ENCODE measurements at places on chromosomes 4 and X. TPM values are rescaled to one million over a fixed set of nuclear protein-coding genes. Genes with fewer than 3 reads are reported as not detected.

LAGE3 gene
- 82.5 TPM for total RNA-seq

TBX22 gene
- not detected for total RNA-seq

CCKAR gene
- total RNA-seq = not detected

IGSF1 gene
- total RNA-seq = 0.48 TPM

ETFDH gene
- total RNA-seq = 21.0 TPM

TAF7L gene
- total RNA-seq = 0.24 TPM

MAGIX gene
- total RNA-seq = 2.0 TPM

FAAH2 gene
- total RNA-seq = 8.2 TPM

SLITRK4 gene
- not detected for total RNA-seq

DNA sequence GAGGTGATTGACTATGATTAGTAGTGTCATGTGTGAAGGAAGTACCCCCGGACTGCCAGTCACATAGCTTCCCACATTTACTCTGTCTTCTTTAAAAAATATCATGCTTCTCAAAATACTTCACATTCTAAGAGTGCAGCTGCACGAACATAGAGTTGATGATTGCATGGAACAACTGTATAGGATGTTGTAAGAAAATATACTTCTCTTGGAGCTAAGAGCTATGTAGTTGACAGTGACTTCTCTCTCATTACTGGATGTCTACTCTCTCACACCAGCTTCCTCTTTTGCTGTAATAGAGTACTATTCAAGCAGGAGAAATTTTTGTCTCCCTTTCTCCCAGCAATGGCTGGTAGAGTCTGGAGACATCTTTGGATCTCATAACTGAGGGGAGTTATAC is 99.4 kb upstream of the PUDP start:
- H3K27ac ChIP-seq = no peak overlapping the region
- H3K36me3 ChIP-seq = no peaks in the 10 kb centered on the region
- no peak overlapping the region for H3K4me3 ChIP-seq

DNA sequence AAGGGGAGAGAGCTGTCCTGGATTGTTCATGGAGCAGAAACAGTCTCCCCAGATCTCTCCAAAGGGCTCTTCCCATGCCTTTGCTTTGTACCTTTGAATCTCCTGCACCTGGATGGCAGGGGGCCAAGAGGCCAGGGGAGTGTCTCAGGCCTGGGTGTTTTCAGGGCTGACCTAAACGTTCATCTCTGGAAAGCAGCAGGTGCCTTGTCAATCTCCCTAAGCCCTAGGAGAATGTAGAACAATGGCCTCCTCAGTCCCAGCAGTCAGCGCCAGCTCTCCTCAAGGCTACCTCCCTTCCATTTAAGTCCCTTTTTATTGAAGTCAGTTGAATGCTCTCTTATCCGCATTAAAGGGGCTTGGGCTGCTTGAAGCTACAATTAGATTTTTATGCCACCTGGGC is 31.2 kb upstream of the NSUN7 start:
- no peaks in the 10 kb centered on the region for H3K36me3 ChIP-seq
- 0 out of 2 replicates have a peak overlapping the region, but pooled peaks have one; percentile 8 for H3K4me3 ChIP-seq
- peaks cover 58% of the 10 kb centered on the region for H3K4me1 ChIP-seq
- no peaks in the 10 kb centered on the region for H3K27me3 ChIP-seq
- peak overlapping the region; percentile 66 for H3K27ac ChIP-seq
- peak; percentile 76 for DNase-seq

DNA sequence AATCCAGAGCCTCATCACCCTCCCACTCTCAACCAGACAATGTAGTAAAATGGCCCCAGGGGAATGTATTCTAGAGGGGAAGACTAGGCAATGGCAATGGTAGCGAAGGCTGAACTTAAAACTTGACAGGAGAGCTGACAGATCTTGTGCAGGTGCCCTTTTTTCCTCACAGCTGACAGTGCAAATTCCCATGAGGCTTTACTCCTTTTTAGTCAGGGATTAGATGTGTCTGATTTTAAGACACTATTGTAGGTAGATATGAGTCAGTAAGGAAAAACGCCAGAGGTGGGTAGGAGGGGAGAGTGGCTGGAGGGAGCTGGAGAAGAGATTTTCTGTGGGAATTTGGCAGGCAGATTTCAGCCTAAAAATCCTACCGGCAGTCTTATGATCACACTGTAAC is 10.7 kb downstream of the CAPN6 start:
- no peak for DNase-seq
- no peak overlapping the region for H3K4me3 ChIP-seq
- H3K27ac ChIP-seq = no peak overlapping the region
- H3K4me1 ChIP-seq = no peaks in the 10 kb centered on the region

- no peaks in the 10 kb centered on the region for H3K27me3 ChIP-seq
- H3K4me1 ChIP-seq = no peaks in the 10 kb centered on the region
- no peak overlapping the region for H3K4me3 ChIP-seq
- H3K27ac ChIP-seq = no peak overlapping the region
- DNase-seq = no peak
- no peaks in the 10 kb centered on the region for H3K36me3 ChIP-seq
These were observed 936.6 kb upstream of the EPHA5 start for GRCh38 chr4:66606908-66607307.

GRCh38 chrX:15334561-15334960 is 762 bp downstream of the PIGA start:
- H3K36me3 ChIP-seq = no peaks in the 10 kb centered on the region
- no peaks in the 10 kb centered on the region for H3K27me3 ChIP-seq
- peak overlapping the region; percentile 89 for H3K27ac ChIP-seq
- DNase-seq = peak; percentile 80
- peaks cover 13% of the 10 kb centered on the region for H3K4me1 ChIP-seq

- no peaks in the 10 kb centered on the region for H3K4me1 ChIP-seq
- no peaks in the 10 kb centered on the region for H3K27me3 ChIP-seq
- no peaks in the 10 kb centered on the region for H3K36me3 ChIP-seq
- H3K4me3 ChIP-seq = no peak overlapping the region
- no peak for DNase-seq
These were observed 114.4 kb downstream of the PSAPL1 start for GRCh38 chr4:7320206-7320797.

GRCh38 chrX:129347291-129347690 is 176.0 kb downstream of the SMARCA1 start:
- H3K4me3 ChIP-seq = no peak overlapping the region
- no peak overlapping the region for H3K27ac ChIP-seq
- DNase-seq = no peak
- no peaks in the 10 kb centered on the region for H3K4me1 ChIP-seq
- no peaks in the 10 kb centered on the region for H3K36me3 ChIP-seq

GRCh38 chr4:72991873-72992272 is 77.6 kb downstream of the COX18 start:
- H3K27ac ChIP-seq = no peak overlapping the region
- no peaks in the 10 kb centered on the region for H3K36me3 ChIP-seq
- H3K4me3 ChIP-seq = no peak overlapping the region
- H3K27me3 ChIP-seq = no peaks in the 10 kb centered on the region
- no peaks in the 10 kb centered on the region for H3K4me1 ChIP-seq

DNA sequence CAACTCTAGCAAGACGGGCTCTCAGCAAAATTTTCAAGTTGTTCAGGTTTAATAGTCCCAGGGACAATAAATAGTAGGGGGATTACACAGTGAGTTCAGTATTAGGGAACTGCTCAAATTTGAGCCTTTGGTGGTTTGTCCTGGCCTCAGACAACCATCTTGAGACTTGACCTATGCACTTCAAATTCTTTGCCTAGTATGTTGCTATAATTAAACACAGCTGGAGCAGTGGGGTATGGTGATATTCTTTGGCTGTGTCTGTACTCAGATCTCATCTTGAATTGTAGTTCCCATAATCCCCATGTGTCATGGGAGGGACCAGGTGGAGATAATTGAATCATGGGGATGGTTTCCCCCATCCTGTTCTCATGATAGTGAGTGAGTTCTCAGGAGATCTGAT is 43.3 kb upstream of the TEX13A start:
- H3K27ac ChIP-seq = no peak overlapping the region
- no peak overlapping the region for H3K4me3 ChIP-seq
- no peaks in the 10 kb centered on the region for H3K36me3 ChIP-seq
- H3K4me1 ChIP-seq = peaks cover 8% of the 10 kb centered on the region

GRCh38 chr4:51884606-51885005 is 41.7 kb downstream of the DCUN1D4 start:
- no peaks in the 10 kb centered on the region for H3K4me1 ChIP-seq
- H3K4me3 ChIP-seq = no peak overlapping the region
- no peak overlapping the region for H3K27ac ChIP-seq
- no peaks in the 10 kb centered on the region for H3K36me3 ChIP-seq
- no peak for DNase-seq
- H3K27me3 ChIP-seq = no peaks in the 10 kb centered on the region

DNA sequence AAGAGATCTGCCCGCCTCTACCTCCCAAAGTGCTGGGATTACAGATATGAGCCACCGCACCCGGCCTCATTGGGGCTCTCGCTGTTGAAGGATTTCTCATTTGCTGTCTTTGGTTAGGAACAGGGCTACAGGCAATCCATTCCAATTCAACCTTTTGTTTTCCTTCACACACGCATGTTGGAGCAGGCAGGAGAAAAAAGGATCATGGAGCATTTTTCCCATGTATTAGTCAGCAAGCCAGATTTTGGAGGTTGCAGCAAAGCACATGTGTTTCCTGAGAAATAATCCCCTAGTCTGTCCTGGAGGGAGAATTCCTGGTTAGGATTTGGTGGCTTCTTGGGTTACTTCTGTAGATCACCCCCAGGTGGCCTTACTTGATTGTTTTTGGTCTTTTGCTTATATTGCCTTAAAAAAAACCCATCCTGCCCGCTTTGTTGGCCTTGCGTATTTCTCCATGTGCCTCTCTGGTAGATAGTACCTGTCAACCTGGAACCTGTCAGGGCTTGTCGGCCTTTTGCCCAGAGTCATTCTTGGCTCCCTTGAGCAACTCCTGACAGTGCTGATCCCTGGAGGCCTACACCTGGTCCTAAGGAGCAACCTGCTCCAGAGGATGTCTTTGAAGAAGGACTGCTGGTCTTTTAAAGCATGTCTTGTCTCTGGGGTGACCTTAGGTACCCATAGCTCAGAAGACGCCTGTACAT is 82.4 kb upstream of the CLCN4 start:
- H3K27me3 ChIP-seq = no peaks in the 10 kb centered on the region
- no peak overlapping the region for H3K4me3 ChIP-seq
- DNase-seq = no peak
- no peaks in the 10 kb centered on the region for H3K4me1 ChIP-seq
- no peaks in the 10 kb centered on the region for H3K36me3 ChIP-seq

All from PC-9 (cell line).